ENCODE measurements at places on chromosomes 5 and 9.

DNA sequence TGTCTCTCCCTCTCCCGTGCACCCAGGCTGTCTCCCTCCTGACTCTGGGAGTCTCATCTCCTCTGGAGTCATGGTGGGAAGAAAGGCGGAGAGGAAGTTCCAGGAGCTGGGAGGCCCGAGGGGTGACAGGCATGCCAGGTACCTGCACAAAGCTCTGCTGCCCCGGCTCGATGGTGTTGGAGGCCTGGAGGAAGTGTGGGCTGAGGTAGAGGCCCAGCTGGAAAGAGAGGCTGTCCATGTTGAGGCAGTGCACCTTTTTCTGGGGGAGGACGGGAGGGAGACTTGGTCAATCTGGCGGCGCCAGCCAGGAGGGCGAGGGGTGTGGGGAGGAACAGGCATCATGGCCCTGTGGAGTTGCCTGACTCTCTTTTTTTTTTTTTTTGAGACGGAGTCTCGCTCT lies 15.9 kb downstream of the FPGS start:
- no peak for DNase-seq

DNA sequence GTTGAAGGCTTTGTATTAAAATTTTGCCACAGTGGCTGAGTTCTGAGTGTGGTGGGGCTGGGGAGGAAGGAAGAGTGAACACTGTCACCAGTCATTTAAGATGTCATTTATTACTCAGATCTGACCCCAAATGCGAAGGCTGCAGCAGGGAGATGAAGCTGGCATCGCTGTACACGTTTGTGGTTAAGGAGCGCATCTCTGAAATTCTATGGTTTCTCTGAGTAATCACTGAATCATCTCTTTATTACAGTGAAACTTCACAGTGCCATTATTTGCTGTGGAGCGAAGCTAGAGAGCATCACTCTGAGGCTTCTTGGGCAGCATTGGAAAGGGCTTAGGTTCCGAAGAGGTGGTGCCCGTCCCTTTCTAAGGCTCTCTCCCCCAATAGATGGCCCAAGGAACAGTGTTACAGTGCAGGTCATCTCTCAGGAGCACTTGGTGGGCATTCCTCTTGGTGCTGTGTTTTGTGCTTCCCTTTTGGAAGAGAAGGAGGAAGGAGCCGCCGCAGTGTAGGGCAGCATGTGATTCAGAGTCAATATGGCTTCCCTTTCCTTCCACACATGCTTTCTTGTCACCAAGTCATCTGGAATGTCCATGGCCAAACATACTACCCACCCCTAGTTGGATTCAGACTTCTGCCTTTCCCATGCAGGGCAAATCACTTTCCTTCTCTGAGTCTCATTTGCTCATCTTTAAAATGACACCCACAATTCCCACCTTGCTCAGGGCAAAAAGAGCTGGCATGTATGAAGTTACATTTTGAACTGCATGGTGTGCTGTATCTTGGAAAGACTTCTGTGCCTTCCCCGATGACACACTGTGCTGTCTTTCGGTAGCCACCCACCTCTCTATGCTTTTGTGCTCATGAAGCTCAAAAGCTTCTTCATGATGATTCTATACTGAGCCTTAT lies 9.3 kb upstream of the TEX48 start:
- no peak for DNase-seq

DNA sequence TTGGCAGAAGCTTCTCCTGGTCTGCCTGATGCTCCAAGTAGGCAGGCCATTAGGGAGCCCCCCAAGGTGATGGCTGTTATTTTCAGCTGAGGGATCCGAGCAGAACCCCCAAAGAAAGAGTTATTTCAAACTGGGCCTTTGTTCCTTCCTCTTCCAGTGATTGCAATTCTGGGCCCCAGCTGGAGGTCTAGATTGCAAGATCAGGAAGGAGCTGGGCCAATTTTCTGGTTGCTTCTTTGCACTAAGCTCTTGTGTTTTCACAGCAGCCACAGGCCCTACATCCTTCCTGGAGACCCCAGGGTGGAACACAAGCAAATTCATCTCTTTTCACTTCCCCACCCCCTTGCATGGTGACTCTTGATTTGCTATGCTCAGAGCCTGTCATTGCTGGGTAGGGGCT lies 215.0 kb downstream of the SEMA6A start:
- DNase-seq: no peak

DNA sequence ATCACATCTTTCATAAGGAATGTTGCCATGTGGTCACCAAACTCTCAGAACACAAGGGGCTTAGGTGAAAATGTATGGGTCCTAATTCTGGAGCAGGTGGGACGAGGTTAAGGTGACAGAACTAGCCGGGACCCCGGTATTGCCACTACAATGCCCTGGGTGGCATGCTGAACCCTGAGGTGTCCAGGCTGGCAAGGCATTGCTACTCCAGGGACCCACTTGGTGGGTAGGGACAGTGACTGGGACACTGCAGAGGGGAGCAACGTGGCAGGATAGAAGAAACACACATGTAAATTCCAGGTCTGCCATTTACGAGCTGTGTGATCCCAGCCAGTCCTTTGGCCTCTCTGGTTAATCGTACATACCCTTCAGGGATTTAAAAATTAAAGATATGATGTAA lies 206.9 kb upstream of the MVB12B start:
- DNase-seq: no peak

Measured in NCI-H1694 (cell line).